Glutamatergic neuron (in vitro differentiated cells): ENCODE measurements at places on chromosomes 16 and 17.

DNA sequence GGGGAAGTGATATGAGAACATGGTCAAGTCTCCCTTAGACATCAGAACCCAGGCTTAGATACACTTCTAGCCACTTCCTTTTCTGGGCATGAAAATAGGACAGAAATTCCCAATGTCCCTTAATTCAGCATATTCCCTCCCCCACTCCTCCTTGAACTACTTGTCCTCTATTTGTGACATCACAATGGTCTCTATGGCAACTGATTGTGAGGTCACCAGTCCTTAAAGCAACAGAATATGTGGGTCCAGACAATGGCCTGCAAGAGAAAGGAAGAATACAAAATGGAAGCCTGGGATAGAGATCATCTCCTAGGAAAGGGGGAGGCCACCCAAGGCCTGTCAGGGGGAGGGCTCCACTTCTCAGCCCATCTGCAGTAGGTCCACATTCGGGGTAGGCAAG, 6.7 kb upstream of the SEZ6 start:
- no peak for DNase-seq

- no peak for DNase-seq
These were observed 97.5 kb downstream of the METRNL start for GRCh38 chr17:83176623-83177583.

- DNase-seq = no peak
These were observed 56.9 kb upstream of the DOC2B start for GRCh38 chr17:238071-238963.

GRCh38 chr16:29662000-29662728, 883 bp upstream of the SPN start:
- DNase-seq = no peak
